Dorsolateral prefrontal cortex (tissue), 122 donors: ENCODE measurements at places on chromosomes 7 and 10.

DNA sequence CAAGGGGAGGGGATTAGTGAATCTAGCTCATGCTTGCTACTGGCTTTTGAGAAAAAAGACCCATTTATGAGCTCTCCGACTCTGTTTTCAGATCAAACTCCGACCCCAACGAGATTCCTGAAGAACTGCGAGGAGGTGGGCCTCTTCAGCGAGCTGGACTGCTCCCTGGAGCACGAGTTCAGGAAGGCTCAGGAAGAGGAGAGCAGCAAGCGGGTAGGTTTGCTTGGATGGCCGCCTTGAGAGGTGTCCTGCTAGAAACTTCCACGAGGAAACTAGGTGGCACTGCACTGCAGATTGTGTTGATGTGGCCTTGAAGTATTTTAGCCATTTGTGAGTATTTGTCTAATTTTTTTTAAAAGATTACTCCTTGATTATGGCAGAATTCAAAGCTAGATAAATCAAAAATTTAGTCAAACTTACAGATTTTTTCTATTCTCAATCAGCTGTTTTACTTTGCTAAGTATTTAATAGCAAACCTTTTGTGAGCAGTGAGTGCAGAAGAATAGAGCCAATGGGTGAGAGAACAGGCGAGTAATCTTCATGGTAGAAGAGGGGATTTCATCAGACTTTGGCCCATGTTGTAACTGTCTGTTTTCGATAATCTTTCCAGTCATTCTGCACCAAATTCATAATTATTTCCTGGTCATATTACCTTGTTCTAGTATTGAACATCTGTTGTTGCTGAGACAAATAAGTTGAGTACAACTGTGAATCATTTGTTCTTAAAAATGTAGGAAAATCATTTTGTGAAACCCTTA, 95.4 kb downstream of the CREB5 start:
- DNase-seq, result no peak

GRCh38 chr7:106080300-106080987, 31.7 kb downstream of the SYPL1 start:
- no peak for DNase-seq

GRCh38 chr10:7605565-7606295, 61.0 kb downstream of the ITIH5 start:
- no peak for DNase-seq

DNA sequence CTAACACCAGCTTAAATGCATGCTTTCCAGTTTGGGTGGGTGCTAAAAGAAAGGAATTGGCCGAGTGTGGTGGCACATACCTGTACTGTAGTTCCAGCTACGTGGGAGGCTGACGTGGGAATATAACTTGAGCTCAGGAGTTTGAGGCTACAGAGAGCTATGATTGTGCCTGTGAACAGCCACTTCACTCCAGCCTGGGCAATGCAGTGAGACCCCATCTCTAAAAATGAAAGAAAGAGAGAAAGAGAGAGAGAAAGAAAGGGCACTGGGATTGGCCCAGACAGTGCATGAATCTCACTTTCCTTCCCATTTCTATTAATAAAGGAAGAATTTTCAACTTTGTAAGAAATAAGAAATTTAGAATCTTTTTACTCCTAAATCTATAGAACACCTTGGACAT, 265.4 kb downstream of the CREB5 start:
- DNase-seq, result no peak

DNA sequence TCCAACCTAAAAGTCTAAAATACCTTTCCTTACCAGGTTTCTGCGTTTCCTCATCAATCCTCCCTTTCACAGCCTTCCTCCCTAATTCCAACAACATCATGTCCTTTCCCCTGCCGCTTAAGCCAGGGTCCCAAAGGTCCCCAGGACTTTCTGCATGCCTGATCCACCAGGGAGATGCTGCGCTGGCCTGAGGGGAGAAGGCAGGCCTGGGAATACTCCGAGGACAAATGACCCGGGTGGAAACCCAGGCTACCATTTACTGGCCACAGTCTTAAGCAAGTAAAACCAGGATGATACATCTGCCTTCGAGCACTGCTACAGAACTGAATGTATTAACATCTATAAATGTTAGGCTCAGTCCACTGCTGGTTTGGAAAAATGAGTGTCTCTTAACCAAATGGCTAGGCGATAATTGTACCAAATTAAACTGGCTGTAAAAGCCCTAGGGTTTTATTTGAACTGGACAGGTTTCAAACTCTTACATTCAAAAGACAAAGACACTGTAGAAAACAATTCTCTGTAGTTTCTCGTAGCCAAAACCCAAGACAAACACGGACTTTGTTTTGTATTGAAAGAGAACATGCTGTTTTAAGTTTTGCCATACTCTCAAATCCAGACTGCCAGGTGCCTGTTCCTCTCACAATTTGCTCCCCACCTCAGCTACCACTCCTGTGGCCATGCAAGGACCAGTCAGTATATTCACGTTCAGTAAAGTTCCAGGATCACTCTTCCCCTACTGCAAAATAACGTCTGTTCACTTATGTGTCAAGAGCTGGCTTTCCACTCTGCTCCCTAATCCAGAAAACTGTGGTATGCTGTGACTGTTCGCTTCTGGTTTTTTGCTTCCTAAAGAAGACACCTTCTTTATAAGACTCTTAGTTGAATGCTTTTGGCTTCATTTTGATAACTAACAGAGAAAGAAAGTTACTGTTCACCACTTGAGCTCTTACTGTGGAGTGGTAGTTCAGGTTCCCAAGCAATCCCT, 145.7 kb downstream of the RNF216 start:
- no peak for DNase-seq

DNA sequence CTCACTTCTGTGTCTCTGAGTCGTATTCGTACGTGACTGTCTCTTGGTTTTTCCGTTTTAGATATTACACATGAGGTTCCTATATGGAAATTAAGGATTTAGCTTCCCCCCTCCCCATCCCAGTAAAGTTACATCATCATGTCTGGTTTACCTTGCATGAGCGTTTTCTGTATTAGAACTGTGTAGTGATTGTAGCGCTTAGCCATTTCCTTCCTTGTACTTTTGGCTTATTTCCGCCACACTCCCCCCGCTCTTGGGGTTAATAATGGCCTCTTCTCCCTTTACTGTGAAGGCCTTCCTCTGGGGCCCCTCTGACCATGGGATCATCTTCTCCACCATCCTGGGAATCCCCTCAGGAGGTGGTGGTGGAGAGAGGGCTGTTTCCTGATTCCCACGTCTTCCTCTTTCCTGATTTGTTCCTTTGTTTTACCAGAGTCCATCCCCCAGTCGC, 27.2 kb upstream of the AP5Z1 start:
- DNase-seq, result no peak

GRCh38 chr10:74383642-74384041, 232.6 kb downstream of the ADK start:
- no peak for DNase-seq

DNA sequence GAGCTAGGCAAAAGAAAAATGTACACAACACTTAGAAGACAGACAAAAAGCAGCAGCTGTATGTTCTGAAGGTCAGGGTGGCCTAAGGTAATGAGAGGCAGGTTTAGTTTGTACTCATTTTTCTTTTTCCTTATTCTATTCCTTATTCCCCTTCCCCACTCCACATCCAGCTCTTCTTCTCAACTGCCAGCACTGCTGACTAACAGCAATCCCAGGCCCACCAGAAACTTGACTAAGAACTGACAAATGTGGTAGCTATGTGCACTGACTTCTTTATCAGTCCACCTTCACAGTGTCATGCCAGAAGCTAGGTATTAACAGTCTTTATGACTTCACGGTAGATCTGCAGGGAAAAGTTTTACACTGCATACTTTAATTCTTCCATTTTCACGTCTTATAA, 6.1 kb downstream of the COPG2 start:
- DNase-seq, result no peak

- no peak for DNase-seq
These were observed 153.8 kb downstream of the PLPP4 start for GRCh38 chr10:120610791-120611190.

DNA sequence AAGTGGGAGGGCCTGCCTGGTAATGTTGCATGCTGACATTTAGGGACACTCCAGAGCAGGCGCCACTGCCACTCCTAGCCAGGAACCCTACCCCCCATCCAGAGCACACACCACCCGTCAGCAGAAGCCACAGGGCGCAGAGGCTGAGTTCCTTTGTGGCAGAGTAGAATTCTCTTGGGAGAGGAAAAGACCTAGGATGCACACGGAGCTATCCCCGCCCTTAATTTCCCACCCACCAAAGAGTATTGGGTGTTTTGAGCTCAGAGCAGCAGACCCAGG, 702 bp upstream of the INSYN2A start:
- no peak for DNase-seq

DNA sequence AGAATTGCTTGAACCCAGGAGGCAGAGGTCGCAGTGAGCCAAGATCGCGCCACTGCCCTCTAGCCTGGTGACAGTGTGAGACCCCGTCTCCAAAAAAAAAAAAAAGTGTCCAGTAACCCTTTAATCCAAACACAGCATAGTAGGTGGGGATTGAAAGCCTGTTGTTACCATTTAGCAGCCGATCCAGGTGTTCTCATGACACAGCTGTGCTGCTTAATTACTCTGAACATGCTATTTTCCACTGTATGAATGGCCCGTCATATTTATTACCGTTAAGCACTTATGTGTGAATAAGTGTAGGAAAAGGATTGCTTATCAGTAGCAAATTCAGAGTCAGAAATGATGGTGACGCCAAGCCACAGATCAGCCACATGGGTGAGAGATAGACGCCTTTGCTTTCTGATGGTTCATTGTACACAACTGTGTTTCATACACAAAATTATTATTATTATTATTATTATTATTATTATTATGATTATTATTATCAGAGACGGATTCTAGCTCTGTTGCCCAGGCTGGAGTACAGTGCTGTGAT, 11.6 kb upstream of the ORAI2 start:
- DNase-seq, result no peak

GRCh38 chr7:86844608-86845007, 200.9 kb downstream of the GRM3 start:
- no peak for DNase-seq

GRCh38 chr7:14201353-14201752, 211.9 kb upstream of the ETV1 start:
- no peak for DNase-seq

- DNase-seq, result no peak
These were observed 98.5 kb downstream of the TPST1 start for GRCh38 chr7:66303454-66304155.

GRCh38 chr7:16668049-16668858, 22.3 kb downstream of the BZW2 start:
- DNase-seq, result no peak

- DNase-seq, result no peak
These were observed 88.4 kb downstream of the MTPN start for GRCh38 chr7:135888740-135889139.

DNA sequence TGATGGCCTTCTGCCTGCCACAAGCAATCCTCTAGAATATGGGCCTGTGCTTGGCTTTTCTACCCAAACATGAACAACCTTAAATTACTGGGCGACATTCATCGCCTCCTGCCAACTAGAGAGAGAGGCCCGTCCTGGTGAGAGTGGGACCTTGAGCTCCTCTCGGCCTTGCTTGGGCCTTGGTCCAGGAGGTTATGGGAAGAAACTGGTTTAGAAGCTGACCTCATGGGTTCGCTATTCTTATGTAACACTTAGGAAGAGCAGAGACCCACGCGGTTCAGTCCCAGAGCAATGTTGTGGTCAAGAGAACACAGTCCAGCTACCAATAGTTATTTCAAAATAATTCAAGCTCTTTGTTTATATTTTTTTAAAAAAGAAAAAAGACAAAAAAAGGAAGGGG, 176.3 kb upstream of the ZNF32 start:
- DNase-seq, result no peak

DNA sequence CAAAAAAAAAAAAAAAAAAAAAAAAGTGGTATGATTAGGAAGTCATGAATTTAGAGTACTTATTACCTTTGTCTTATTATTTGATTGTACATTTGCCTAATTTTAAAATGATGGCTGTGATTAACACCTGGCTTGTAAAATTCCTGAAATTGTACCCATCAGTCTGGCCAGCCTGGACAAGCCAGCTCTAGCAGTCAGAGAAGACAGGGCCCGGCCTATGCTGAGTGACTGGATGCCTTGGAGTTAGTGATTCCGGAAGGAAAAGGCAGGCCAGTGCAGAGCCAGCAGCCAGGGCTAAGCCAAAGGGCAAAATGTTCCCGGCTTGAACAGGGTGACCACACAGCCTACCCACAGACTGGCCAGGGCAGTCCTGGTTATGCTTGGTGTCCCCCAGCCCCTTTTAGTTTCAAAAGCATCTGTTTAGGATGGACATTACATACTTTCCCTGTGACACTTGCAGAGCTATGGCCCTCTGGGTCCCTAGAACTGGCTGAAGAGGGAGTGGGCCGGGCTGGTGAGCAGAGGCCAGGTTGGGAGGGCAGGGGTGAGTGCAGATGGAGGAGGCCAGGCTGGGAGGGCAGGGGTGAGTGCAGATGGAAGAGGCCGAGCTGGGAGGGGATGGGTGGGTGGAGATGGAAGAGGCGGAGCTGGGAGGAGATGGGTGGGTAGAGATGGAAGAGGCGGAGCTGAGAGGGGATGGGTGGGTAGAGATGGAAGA, 61.7 kb downstream of the PROSER2 start:
- DNase-seq, result no peak

GRCh38 chr10:61835946-61836887, 65.3 kb upstream of the ARID5B start:
- DNase-seq, result no peak

GRCh38 chr7:152894295-152895170, 135.0 kb downstream of the ACTR3B start:
- DNase-seq, result no peak

- peak; percentile 11 for DNase-seq
These were observed 76.3 kb downstream of the CFAP46 start for GRCh38 chr10:132865851-132866600.

DNA sequence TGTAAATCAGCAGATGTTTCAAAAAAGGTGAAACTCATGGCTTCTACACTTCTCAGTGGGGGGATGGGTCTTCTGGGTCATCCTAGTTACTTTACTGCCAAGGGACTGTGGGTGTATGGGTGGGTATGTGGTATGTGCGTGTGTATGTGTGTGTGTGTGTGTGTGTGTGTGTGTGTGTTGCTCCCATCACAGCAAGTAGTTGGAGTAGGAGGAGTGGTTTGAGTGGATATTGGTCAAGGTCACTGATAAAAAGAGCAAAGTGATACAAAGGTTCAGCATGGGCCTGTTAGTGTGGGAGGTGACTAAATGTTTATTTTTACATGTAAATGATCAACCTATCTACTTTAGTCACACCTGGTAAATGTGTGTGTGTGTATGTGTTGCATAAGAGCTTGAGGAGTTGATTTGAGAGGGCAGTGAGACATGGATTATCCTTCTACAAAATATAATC, 11.8 kb upstream of the COBL start:
- DNase-seq, result no peak

- no peak for DNase-seq
These were observed 810.7 kb downstream of the PHTF2 start for GRCh38 chr7:78609281-78609680.

DNA sequence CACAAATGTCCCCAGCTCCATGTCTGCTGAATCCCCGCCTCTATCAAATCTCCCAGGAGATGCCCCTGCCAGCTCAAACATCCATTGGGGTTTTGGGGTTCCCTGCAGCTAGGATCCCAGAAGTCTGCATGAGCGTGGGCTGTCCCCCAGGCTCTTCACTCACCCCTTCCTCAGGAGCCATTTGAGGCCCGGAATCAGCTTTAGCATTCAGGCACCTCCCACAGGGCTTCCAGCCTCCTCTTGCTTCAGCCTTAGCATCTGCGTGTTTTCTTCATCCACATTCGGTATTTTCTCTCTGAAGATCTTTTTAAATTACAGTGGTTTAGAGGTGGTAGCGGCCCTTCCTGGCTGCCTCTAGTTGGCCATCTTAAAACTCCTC, 1054.4 kb downstream of the CNTNAP2 start:
- DNase-seq, result no peak

- no peak for DNase-seq
These were observed 90.2 kb upstream of the ABI1 start for GRCh38 chr10:26950934-26951333.
